Mesenteric fat pad (tissue), 1 donor: ENCODE measurements at places on chromosomes 6 and 20. TPM values are rescaled to one million over a fixed set of nuclear protein-coding genes. Genes with fewer than 3 reads are reported as not detected.

Gene SLC2A10
- total RNA-seq, result 13.1 TPM

Gene TSHZ2
- 60.5 TPM for total RNA-seq

Gene PPIL6
- total RNA-seq, result 2.3 TPM

Gene SIRPB2
- total RNA-seq, result 25.5 TPM

Gene MYO6
- total RNA-seq, result 19.9 TPM
